Osteocyte (in vitro differentiated cells): ENCODE measurements at places on chromosomes 1 and 21.

- no peak for DNase-seq
Measured at GRCh38 chr1:48532976-48533375, 61.0 kb upstream of the SPATA6 start.

DNA sequence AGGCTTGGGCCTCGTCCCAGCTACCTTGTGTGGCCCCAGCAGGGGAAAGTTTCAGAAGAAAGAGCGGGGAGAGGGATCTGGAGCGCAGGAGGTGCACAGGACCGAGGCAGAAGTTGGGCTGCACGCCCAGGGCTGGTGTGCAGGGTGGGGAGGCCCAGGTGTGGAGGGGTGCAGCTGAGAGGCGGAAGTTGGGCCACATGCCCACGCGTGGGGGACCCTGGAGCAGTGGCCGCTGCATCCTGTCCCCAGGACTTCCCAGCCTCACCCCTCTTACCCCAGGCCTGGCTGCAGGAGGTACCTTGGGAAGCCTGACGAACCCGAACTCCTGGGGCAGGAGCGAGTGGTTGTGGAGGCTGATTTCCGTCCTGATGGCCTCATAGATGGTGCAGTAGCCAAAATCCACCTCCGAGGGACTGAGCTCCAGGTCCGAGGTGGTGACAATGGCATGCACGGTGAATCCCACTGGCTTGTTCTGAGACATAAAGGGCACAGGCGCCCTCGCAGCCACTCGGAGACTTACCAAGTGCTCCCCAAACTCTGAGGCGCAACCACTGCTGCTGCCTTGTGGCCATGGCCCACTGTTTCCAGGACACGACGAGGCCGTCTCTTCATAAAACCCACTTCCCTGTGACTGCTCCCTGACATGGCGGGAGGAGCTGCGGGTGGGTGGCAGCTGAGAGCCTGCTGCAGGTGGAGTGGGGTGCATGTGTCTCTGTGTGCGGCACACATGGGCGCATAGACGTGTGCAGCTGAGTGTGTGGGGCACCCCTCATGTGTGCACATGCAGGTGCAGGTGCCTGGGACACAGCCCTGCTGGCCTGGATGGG, 20.4 kb upstream of the TMEM52 start:
- DNase-seq, result no peak

DNA sequence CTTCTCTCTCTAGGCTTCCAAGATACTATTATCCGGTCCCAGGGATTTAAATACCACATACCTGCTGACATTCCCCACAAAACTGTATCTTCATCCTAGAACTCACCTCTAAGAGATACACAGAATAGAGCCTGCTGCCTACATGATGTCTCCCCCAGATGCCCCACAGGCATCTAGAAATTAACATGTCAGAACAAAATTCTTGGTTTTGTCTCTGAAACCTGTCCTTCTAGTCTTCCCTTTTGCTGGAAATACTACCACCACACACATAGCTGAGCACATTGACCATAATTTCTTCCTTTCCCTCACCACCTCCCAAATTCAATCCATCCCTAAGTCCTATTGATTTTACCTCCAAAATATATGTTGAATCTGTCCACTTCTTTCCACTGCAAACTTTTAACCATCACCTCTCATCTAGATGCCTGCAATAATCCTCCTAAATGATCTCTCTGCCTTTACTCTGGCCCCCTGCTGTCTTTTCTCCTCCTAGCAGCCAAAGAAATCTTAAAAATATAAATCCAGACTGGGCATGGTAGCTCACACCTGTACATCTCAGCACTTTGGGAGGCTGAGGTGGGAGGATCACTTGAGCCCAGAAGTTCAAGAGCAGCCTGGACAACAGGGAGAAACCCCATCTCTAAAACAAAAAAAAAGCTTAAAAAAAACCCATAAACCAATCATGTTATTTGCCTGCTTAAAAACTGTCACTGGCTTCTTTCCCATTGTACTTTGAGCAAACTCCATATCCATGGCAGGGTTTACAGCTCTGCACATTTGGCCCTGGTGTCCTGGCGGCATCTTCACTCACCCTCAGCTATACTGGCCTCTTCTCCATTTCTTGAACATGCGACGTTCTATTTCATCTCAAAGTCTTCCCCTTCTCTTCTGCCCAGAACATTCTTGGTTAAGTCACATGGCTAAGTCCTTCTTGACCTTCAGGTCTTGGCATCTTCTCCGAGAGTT, 6.2 kb upstream of the FAM76A start:
- DNase-seq, result no peak

- DNase-seq, result no peak
Measured at GRCh38 chr1:25661043-25661815, 44.6 kb downstream of the MAN1C1 start.
